Foreskin melanocyte (primary cell): ENCODE measurements at places on chromosomes 2 and 18.

DNA sequence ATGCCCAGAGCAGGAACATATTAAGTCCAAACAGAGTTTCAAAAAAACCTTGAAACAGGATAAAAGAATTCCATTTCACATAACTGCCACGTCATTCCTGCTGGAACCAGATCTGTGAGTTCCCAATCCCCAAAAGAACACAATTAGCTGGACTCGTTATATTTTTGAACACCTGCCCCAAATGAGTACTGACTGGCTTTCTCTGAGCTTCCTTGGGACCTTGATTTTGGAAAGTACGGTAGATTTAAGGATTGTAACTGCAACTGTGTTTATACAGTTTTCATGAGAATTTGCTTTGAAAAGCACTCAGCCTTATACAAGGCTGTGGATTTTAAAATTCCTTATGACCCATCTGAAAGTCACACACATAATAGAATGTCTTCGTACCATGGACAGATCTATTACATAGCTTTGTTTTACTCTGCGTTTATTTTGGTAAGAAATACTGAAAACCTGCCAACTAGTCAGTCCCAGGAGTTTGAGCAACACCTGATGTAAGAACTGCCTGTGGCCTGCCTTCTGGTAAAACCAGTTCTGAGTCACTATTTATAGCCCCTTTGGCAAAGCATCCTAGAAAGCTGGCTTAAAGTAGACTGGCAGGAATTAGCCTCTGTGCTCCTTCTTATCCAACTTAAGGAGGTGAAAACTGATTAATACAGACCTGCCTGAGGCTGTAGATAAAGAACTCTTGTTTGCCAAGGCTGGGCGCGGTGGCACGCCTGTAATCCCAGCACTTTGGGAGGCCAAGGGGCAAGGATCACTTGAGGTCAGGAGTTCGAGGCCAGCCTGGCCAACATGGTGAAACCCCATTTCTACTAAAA lies 48.1 kb downstream of the MERTK start:
- DNase-seq, result no peak

- DNase-seq, result peak; percentile 93
These were observed 109.0 kb upstream of the SLC35G4 start for GRCh38 chr18:11500153-11501122.

- peak; percentile 71 for DNase-seq
These were observed 35.4 kb downstream of the FASTKD2 start for GRCh38 chr2:206800506-206801417.

DNA sequence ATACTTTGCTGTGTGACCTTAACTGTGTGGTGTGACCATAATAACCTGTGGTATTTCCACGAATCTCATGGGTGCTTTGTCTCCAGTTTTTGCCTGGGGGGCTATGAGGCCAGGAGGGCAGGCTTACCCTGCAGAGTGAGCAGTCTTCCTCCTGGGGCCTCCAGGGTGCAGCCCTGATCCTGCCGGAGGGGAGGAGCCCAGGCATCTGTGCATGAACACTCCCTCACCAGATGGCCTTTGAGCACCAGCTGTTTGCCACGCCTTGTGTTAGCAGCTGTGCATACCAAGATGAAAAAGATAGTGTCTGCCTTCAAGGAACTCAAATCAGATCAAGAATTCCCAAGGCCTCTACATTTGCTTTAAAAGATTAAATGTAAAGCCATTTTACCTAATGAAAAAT lies 75.0 kb upstream of the RBM44 start:
- peak; percentile 23 for DNase-seq

DNA sequence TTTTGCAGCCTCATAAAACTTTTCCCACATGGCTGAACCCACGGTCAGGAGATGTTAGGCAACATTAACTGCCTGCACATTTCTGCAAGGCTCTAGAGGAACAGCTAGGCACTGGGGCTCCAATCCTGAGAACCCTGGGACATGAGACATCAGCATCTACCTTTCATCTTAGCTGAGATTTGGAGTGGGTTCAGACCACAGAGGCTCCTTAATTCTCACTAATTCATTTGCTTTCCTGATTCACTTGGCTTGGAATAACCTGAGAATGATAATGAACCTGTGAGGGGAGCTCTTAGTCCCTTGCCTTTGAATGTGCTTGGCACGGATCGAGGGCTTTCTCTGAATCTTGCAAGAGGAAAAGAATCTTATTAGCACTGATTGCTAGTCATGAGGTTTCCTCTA lies 266.2 kb downstream of the FIGN start:
- DNase-seq, result no peak

- no peak for DNase-seq
These were observed 160.2 kb downstream of the PMAIP1 start for GRCh38 chr18:60060026-60060425.

DNA sequence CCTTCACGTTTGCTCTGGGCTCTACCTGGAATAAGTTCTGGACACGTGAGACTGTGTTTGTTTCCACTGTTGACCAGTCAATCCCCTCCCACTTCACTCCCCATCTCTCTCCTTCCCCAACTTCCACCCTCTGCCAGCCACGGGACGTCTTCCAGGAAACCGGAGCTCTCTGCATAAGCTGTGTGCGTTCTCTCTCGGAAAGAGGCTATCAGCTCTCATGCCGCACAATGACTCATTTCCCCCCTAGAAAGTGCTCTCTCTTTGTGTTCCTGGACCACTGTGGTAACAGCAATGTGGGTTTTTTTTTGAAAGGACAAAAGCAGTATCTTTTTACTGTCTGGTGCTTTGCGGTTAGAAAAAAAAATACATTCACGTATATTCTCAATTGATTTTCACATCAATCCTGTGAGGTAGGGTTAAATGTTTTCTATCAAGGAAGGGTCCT lies 10.2 kb downstream of the PROKR1 start:
- DNase-seq, result peak; percentile 88

DNA sequence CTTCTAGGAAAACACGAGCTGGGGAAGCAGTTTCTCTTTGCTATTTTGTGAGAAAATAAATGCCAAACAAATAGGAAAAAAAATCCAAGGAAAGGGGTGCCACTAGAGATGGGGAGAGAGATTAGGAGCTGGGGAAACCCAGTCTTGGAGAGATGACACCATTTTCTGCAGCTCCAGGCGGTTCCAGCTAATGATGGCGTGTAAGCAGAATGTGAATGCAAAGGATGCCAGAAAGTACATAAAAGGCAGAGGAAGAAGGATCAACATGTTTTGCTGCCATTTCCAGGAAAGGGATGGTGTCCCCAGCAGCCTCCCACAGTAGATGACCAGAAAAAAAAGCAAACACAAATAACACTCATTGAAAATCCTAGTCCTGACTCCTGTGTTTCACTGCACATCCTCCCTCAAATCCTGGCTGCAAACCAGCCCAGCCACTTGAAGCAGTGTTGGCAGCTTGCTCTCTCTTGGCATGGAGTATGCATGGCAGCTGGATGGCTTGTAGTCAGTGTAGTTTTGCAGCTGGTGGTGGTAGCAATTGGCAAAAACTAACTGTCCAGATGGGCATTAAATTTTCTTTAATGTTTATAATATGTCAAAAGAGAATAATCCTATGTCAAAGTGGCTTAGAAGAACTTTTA lies 93.6 kb downstream of the FTCDNL1 start:
- no peak for DNase-seq

GRCh38 chr18:75538727-75539126 lies 111.2 kb upstream of the SMIM21 start:
- no peak for DNase-seq

DNA sequence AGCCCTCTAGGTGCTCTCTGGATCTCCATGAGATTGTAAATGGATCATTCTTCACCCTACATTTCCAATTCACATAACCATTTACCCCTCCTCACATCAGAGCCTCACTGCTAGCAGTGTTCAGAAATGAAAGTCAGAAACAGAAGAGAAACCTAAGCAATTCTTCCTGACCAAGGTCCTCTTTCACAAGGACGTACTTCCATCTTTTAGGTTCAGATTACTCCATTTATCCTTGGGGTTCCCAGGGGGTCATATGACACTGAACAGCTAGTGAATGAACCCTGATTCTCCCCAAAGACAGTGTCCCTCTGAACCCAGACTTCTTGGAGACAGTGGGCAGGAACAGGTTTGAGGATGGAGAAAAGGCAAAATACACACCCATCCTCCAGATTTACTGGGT lies 12.9 kb upstream of the MARCO start:
- DNase-seq, result no peak

DNA sequence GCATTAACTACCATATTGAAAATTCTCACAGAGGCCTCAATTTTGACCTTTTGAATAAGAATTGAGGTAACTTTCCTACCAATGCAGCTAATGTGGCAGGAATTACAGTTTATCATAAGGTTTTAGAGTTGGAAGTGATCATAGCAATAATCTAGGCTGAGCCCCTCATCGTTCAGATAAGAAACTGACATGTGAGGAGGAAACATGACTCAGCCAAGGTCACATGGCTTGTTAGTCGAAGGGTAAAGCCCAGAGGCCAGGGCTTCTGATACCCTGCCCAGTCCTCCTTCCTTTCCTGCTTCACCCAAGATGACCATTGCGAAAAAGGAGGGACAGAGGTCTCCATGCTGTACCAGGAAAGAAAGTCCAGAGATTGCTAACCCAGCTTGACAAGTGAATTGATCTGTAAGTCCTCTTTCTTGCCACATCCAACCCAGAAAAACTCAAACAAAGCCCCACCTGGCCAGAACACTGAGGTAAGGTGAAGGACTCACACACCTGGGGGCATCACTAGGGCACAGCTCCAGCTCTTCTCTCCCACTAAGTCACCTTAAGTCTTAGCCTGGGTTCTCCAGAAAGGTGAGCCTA lies 174.8 kb downstream of the EN1 start:
- no peak for DNase-seq

- DNase-seq, result no peak
These were observed 309.8 kb upstream of the SETBP1 start for GRCh38 chr18:44370861-44371260.

DNA sequence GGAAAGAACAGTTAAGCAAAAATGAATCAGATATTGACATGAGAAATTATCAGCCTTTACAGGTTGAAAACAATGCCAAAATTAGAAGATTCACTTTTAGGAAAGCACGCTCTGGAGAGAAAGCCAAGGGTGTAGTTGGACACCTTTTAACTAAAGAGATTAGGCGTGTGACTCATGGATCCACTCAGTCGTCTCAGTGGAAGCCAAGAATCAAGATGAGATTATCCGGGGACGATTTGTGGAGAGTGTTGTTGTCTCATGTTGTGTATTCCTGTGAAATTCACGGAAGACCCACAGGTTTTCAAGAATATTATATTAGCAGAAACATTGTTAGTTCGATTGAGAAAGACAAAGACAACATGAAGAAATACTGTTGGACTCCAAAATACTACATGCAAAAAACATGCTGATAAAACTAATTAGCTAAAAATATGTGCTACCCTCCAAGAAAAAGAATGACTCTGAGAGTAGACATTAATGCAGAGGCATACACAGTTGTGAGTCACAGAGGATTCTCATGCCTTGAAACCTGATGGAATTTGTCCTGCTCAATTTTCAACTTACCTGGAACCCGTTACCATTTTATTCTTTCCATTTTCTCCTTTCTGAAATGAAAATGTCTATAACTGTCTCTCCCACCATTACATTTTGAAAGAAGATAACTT lies 192.1 kb upstream of the RND3 start:
- no peak for DNase-seq

GRCh38 chr2:173087214-173087581 lies 11.6 kb downstream of the MAP3K20 start:
- DNase-seq, result no peak

GRCh38 chr2:94759211-94759610 lies 112.0 kb upstream of the TEKT4 start:
- DNase-seq, result no peak

GRCh38 chr2:45435316-45435715 lies 175.8 kb downstream of the SRBD1 start:
- no peak for DNase-seq

DNA sequence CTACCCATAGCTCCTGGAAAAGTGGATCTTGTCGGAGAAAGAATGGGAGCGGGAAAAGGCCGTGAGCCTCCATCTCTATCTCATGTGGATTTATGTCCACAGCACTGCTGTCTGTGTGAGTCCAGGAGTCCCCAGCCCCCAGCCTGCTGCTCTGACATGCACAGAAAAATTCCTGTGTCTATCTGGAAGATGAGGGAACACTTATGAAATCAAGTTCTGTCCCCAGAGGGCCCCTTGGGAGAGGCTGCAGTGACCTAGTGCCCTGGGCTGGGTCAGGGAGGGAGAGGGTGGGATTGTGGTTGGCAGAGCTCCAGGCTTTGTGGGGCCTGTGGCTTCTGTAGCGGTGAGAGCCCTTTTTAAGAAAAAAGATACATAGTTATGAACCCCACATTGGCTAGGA lies 37.6 kb downstream of the HJURP start:
- DNase-seq, result no peak

DNA sequence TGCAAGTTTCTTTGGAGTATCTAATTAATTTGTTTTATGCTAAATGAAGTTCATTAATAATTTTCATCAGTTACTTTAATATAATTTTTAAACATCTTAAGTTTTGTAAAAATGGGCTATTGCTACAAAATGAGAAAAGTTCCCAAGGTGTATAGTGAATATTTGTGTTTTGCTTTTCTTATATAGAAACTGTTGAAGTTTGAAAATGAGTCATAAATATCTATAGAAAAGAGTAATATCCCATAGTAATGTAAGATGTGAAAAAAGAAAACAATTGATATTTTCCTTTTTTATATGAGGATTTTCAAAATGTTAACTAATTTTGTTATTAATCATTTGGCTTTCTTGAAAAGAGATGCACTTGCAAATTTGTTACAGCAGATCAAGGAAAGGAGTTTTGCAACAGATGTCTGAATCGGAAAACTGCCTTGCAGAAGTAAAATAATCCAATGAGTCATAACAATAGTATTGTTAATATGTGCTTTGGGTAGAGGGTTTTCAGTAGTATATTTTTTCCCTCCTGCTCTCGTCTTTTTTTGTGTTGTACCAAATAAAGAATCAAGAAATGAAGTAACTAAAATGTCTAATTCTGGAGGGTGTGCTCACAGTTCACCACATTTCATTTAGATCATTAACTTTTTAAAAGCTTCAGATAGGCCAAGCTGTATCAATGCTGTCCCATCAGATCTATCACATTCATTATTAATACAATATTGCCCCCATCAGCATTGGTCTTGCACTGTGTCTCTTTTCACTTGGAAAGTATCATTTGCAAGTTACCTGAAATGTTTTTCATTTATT lies 15.5 kb downstream of the DUSP19 start:
- DNase-seq, result no peak

GRCh38 chr2:138676619-138677021 lies 103.6 kb downstream of the NXPH2 start:
- DNase-seq, result no peak

DNA sequence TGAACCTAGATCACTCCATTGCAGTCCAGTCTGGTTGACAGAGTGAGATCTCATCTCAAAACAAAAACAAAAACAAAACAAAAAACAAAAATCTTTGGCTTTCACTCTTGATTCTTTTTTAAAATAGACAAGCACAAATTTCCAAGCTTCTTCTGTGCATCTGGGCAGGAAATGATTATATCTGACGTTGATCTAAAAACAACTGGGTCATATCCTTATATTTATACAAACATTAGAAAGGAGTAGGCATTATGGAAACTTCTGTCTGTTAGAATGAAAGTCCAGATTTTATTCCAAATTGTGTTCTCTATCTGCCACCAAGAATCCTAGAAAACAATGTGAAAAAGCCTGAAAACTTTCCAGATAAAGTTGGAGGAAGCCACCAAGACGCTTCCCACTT lies 26.2 kb upstream of the PMAIP1 start:
- no peak for DNase-seq

GRCh38 chr18:75527848-75528685 lies 100.6 kb upstream of the SMIM21 start:
- no peak for DNase-seq

- no peak for DNase-seq
These were observed 26.2 kb upstream of the CDKL4 start for GRCh38 chr2:39269941-39270340.

GRCh38 chr2:102717308-102718018 lies 44.4 kb upstream of the TMEM182 start:
- DNase-seq, result no peak

- DNase-seq, result peak; percentile 43
These were observed 3.7 kb upstream of the TUBA4B start for GRCh38 chr2:219249203-219249980.
